ENCODE measurements at places on chromosomes 5 and 9. TPM values are rescaled to one million over a fixed set of nuclear protein-coding genes. Genes with fewer than 3 reads are reported as not detected.

The RFESD gene
- not detected for total RNA-seq

The RLN2 gene
- total RNA-seq = not detected

- no peak for DNase-seq
Observed at GRCh38 chr5:130112246-130112645, 208.0 kb downstream of the CHSY3 start.

DNA sequence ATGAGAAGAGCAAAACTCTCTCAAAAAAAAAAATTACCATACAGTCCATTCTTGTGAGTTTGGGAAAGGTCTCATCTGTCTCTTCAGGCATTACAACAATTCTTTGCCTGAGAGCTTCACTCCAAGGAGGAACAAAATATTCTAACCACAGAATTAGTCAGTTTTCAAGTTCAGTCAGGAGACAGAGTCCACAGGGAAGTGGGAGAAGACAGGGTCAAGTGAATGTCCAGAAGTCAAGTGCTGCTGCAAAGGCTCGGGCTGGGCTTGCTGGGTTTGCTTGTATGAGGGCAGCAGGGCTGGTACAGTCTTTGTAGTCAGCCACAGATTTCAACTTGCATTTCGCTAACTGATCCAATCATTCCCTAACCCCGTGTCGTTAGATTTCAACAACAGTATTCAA, 17.6 kb upstream of the HEXB start:
- DNase-seq = no peak

GRCh38 chr5:112940670-112941069, 18.6 kb upstream of the REEP5 start:
- no peak for DNase-seq

GRCh38 chr9:31168161-31168560, 1216.3 kb upstream of the ACO1 start:
- DNase-seq = no peak

Measured in uterus (tissue), 4 donors.